ENCODE measurements at places on chromosomes 5 and 9.

GRCh38 chr5:72366324-72366976 lies 46.3 kb downstream of the PTCD2 start:
- no peaks in the 10 kb centered on the region for H3K27me3 ChIP-seq
- no peak overlapping the region for H3K27ac ChIP-seq
- H3K4me3 ChIP-seq = no peak overlapping the region
- H3K4me1 ChIP-seq = no peaks in the 10 kb centered on the region

DNA sequence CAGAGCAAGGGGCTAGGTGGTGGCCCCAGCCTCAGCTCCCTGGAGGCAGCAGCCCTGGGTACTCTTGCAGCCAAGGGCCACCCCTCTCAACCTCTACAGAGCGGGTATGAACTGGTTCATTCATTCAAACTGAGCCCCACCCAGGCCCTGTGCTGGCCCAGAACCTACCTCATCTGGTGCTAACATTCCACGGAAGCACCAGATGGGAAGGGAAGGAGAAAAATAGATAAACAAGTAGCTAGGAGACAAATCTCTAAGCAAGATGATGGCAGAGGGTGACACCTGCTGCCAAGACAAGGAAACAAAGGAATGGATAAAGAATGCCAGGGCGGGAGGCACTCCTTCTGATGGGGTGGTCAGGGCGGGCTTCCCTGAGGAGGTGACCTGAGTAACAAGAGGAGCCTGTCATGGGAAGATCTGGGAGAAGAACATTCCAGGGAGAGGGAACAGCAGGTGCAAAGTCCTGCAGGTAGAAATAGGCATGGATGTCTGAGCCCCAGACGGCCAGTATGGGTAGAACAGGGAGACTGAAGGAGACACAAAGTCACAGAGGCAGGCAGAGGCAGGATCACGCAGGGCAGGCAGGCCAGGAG lies 6.1 kb downstream of the ST6GALNAC4 start:
- H3K27me3 ChIP-seq = no peaks in the 10 kb centered on the region
- DNase-seq = no peak
- H3K4me1 ChIP-seq = peaks cover 39% of the 10 kb centered on the region
- H3K4me3 ChIP-seq = no peak overlapping the region
- peak overlapping the region; percentile 95 for H3K27ac ChIP-seq
- peaks cover 22% of the 10 kb centered on the region for H3K36me3 ChIP-seq

- H3K36me3 ChIP-seq = no peaks in the 10 kb centered on the region
- no peaks in the 10 kb centered on the region for H3K27me3 ChIP-seq
- DNase-seq = no peak
Observed at GRCh38 chr9:34452568-34452967, 5.8 kb downstream of the FAM219A start.

DNA sequence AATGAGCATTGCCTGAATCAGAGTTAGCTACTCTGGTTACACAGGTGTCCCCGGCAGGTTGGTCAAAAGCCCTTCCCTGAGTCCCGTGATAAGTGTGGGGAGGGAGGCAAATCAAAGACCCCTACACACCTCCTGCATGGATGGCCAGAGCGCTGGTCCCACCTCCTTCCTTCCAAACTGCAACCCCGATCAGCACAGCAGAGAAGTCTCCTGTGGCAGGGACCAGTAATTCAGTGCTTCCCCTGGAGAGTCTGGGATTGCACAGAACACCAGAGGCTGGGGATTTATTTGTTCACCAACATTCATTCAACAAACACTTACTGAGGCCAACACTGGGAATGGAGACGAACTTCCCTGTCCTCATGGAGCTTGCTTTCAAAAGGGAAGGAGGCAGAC lies 46.2 kb downstream of the NSUN2 start:
- H3K27me3 ChIP-seq = peaks cover 34% of the 10 kb centered on the region
- DNase-seq = no peak
- H3K4me1 ChIP-seq = no peaks in the 10 kb centered on the region
- no peaks in the 10 kb centered on the region for H3K36me3 ChIP-seq
- no peak overlapping the region for H3K27ac ChIP-seq

DNA sequence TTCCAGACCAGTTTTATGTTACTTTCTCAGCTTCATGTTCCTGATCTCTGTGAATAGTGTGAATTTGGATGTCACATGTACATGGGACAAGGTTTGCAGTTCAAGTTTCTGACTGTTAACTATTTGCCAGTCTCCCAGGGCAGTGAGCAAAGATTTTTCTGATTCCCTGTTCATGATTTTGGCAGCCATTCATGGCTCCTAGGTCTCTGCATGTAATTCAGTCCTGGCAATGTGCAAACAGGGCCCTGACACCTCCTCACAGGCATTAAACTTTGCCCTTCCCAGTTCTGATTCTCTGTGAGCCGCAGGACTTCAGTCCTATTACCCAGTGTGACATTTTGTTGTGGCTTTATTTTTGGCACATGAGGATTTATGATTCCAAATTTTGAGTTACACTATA lies 349.7 kb downstream of the ARRDC3 start:
- H3K27ac ChIP-seq = no peak overlapping the region
- peaks cover 6% of the 10 kb centered on the region for H3K27me3 ChIP-seq
- no peak for DNase-seq
- H3K36me3 ChIP-seq = no peaks in the 10 kb centered on the region
- no peak overlapping the region for H3K4me3 ChIP-seq

DNA sequence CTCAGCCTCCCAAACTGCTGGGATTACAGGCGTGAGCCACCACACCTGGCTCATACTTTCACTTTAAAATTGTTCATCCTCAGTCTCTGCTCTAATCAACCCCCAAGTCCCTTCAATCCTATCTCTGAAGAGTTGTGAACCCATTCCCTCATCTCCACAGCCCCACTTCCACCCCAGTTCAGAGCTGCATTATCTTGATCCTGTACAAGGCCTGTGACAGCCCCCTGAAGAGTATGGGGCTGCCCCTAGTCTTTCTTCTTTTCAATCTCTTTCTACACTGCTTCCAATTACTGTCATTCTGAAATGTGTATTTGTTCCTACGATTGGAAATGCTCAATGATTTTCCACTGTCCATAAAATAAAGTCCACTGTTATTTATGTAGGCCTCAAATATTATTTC lies 588.3 kb downstream of the RAB3C start:
- no peak overlapping the region for H3K4me3 ChIP-seq
- no peaks in the 10 kb centered on the region for H3K36me3 ChIP-seq
- no peak for DNase-seq

DNA sequence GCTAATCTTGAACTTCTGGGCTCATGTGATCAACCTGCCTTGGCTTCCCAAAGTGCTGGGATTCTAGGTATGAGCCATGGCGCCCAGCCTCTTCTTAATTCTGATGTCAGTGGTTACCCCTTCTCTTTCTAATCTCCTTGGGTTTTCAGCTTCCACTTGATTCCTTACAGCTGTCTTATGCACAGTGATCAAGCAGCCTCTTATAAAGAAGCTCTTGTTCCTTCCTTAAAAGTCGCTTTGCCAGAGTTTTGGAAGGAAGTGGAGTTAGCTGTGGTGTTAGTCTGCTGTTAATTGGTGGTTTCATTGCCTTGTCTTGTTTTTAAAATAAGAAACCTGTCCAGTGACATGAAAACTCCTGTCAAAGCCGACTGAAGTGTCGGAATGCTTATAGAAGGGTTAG lies 128.1 kb upstream of the CACNA1B start:
- no peak overlapping the region for H3K4me3 ChIP-seq
- H3K27ac ChIP-seq = no peak overlapping the region
- H3K27me3 ChIP-seq = no peaks in the 10 kb centered on the region

DNA sequence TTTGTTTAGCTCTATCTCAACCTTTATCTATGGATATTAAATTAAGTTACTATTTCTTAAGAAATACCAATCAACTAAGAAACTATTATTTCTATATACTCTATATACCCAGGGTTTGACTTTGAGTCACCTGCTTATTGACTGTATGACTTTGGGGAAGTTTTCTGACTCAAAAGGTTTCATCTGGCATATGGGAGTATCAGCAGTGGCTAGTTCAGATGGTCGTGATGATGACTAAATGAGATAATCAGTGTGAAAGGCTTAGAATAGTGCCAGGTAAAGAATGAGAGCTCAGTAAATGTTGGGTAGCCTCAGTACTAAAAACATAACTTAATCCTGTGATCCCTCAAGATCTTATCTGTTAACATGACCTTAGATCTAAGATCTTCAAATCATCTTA lies 179.7 kb upstream of the ISL1 start:
- no peaks in the 10 kb centered on the region for H3K36me3 ChIP-seq
- H3K4me1 ChIP-seq = no peaks in the 10 kb centered on the region
- H3K4me3 ChIP-seq = no peak overlapping the region
- H3K27ac ChIP-seq = no peak overlapping the region
- H3K27me3 ChIP-seq = no peaks in the 10 kb centered on the region
- DNase-seq = no peak

DNA sequence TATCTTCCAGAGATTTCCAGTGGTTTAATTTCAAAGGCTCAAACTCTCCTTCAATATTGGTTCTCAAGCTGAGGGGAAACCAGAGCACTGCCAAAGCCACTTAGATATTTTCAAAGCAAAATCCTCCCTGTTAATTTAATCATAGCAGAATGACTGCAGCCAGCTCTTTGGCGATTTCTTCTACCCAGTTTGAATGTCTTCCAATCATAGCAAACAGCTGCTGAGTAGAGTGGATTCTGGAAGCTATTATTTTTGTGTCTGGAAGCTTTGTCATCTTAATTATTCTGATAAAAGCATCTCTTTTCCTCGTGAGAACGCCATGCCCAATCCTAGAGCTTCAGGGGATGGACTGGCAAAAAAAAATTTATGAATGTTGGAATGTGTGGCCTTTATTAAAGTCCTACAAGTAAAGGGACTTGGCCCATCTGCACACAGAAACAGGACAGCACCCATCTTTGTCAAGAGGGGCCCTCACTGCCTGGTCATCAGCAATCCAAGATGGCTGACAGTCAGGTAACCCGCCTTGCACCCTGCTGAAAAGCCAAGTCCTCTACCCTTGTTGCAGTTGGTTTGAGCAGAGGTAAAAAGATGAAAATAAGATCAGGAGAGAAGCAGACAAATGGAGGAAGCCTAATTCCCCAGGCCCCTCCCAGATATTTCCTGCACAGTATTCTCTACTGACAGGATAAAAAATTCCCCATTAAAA lies 125.1 kb downstream of the SUSD1 start:
- no peaks in the 10 kb centered on the region for H3K27me3 ChIP-seq
- H3K4me3 ChIP-seq = no peak overlapping the region

DNA sequence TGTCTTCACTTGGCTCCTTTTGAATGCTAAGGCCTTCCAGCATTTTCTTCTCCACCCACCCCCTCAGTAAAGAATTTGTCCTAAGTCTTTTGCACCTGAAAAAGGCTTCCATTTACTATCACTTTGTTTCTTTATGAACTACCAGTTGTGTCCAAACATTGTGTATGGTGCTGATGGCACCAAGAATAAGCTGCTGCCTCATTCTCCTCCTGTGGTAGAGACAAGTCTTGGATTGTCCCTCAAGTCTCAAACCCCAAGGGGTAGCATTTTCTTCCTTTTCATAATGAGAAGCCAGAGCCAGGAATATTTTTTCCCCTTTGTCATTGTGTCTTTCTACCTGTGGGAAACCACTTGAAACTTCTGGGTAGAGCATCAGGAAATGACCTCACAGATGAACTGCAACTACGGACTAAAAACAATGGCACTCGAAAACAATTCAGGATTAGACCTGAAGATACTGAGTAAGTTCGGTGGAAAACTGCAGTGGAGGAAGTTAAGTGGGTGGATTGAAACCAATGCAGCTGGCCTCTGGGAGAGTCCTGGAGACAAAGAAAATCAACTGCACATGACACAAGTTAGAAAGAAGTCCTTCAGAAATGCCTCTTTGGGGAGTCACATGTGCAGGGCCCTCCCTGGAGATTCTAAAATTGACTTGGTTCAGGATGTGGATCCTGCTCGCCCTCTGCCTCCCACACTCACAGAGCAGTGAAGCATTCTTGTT lies 80.5 kb downstream of the SH3RF2 start:
- H3K4me3 ChIP-seq = no peak overlapping the region
- no peaks in the 10 kb centered on the region for H3K36me3 ChIP-seq
- H3K4me1 ChIP-seq = no peaks in the 10 kb centered on the region
- H3K27ac ChIP-seq = no peak overlapping the region

GRCh38 chr5:53996008-53996407 lies 314.4 kb downstream of the ARL15 start:
- H3K4me3 ChIP-seq = no peak overlapping the region
- H3K36me3 ChIP-seq = peaks cover 2% of the 10 kb centered on the region
- no peaks in the 10 kb centered on the region for H3K27me3 ChIP-seq
- no peak for DNase-seq
- no peak overlapping the region for H3K27ac ChIP-seq

DNA sequence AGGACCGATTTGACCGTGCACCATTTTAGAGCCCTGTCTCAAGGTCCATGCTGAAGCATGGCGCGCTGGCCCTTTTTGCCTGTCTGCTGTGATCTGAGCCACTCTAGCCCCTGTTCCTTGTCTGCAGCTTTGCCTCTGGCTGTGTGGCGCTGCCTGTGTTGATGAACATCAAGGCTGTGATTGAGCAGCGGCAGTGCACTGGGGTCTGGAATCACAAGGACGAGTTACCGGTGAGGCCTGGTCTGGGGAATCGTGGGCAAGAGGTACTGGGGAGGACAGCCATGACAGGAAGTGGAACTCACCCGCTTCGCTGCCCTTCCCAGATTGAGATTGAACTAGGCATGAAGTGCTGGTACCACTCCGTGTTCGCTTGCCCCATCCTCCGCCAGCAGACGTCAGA lies 6.3 kb downstream of the NHP2 start:
- no peak overlapping the region for H3K27ac ChIP-seq
- peaks cover 67% of the 10 kb centered on the region for H3K36me3 ChIP-seq
- no peak for DNase-seq

- H3K4me3 ChIP-seq = no peak overlapping the region
- H3K27ac ChIP-seq = no peak overlapping the region
- no peak for DNase-seq
- no peaks in the 10 kb centered on the region for H3K27me3 ChIP-seq
- H3K36me3 ChIP-seq = no peaks in the 10 kb centered on the region
Observed at GRCh38 chr5:25892211-25892610, 1146.2 kb downstream of the CDH9 start.

- H3K4me3 ChIP-seq = no peak overlapping the region
- H3K27me3 ChIP-seq = no peaks in the 10 kb centered on the region
- no peaks in the 10 kb centered on the region for H3K4me1 ChIP-seq
- DNase-seq = no peak
Observed at GRCh38 chr5:154836225-154836624, 14.2 kb downstream of the FAXDC2 start.

DNA sequence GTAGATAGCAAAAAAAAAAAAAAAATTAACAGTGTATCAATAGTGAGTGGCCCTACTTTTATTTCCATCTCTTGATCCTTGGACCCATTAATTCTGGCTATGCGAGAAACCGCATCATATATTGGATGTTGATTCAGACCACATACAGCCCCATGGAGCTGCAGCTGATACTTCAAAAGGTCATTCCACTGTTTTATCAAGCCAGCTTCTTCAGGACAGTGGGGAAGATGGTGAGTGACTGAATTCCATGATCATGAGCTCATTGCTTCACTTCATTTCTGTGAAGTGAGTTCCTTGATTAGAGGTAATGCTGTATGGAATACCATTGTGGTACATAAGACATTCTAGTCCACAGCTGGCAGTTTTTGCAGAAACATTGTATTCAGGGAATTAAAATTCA lies 222.9 kb upstream of the MEF2C start:
- H3K27me3 ChIP-seq = no peaks in the 10 kb centered on the region
- no peak overlapping the region for H3K27ac ChIP-seq
- no peaks in the 10 kb centered on the region for H3K36me3 ChIP-seq
- H3K4me1 ChIP-seq = no peaks in the 10 kb centered on the region
- no peak overlapping the region for H3K4me3 ChIP-seq

- H3K4me3 ChIP-seq = no peak overlapping the region
- H3K36me3 ChIP-seq = no peaks in the 10 kb centered on the region
- H3K4me1 ChIP-seq = no peaks in the 10 kb centered on the region
- H3K27me3 ChIP-seq = no peaks in the 10 kb centered on the region
- H3K27ac ChIP-seq = no peak overlapping the region
Observed at GRCh38 chr5:147406636-147407035, 103.2 kb downstream of the DPYSL3 start.

Data from activated CD4-positive, alpha-beta memory T cell treated with anti-CD3 and anti-CD28 coated beads for 36 hours (primary cell).